ENCODE measurements at places on chromosomes 1 and 21.

DNA sequence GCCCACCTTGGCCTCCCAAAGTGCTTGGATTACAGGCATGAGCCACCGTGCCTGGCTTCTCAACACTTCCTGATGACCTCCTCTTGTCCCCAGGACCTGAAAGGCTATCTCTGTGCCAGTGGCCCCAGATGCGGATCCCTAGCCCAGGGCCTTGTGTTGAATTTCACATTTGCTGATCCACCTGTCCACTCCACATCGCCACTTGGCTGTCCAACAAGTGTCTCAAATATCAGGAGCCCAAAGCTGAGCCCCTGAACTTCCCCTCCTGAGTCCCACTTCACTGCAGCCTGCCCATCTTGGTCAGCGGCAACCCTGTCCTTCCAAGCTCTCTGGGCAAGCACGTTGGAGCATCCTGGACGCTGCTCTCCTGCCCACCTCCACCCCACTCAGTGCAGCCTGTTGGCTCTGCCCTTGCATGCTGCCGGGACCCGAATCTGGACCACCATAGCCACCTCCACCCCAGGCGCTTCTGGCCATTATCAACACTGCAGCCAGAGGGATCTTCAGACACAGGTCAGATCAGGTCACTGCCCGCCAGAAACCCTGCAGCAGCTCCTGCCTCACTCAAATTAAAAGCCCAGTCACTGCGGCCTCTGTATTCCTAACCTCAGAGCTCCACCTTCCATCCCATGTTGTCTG is 352.5 kb upstream of the VAMP3 start:
- no peak for DNase-seq

DNA sequence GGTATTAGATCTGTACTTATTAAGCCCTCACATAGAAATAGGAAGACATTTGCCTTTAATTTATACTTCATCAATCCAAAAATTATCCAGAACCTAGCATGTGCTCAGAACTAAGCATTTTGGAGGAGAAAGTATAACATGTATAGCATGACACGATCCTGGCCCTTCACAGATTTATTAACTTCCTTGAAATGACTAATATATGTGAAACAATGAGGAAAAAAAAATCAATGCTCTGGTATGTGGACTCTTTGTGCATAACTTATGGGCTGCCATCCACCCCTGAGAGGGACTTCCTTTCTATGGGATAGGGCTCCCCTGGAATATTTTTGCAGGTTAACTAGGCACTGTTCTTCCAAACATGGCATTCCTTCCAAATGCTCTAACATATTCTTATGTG is 36.6 kb downstream of the CCDC185 start:
- no peak for DNase-seq

DNA sequence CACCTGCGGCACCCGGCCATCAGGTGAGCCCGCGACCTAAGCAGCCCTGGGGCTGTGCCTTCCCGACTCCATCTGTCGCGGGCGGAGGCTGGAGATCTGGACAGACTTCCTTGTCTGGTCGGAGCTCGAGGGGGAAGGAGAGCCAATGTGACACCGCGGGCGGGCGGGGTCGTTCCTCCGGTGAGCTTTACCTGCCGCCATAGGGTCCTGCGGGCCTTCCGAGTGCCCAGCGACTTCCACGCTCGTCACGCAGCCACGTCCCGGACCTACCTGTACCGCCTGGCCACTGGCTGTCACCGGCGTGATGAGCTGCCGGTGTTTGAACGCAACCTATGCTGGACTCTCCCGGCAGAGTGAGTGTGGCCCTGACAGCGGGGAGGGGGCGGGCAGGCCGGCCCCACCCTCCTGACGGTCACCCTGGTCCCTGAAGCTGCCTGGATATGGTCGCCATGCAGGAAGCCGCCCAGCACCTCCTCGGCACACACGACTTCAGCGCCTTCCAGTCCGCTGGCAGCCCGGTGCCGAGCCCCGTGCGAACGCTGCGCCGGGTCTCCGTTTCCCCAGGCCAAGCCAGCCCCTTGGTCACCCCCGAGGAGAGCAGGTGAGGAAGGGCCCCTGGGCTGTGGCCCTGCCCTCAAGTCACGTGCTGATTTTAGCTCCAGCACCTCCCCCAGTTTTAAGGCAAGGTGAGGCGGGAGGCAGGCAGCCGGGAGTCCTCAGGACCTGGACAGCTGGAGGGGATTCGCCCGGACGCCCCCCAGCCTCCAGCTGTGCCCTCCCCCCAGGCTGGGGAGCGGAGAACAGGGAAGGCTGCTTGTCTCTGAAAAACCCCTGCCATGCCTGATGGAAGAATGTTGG is 1.1 kb downstream of the PUSL1 start:
- no peak for DNase-seq

DNA sequence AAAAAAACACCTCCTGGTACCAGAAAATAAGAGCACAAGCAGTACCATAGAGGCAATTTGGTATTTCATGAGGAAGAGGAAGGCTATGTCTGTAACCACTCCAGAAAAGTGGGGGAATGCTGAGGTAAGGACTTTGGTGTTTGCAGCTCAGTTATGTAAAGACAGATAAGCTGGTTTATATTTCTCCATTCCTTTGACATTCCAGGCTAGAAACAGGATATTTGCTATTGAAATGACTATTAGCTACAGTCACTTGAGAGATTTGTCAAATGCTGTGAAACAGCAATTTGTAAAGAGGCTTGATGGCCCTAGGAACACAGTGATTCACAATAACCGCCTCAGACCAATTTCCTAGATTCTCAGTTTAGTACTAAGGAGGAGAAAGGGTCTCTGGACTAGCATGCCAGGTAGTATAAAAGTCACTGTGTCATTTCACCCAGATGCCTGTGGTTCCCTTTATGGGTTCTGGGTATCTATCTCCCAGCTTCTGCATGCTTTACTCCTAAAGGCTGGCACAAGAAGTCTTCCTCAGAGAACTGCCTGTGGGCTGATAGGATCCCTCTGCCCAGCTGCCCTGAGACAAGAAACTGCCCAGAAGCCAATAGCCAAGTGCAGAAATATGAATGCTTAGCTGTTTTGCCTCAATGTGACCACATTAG is 80.5 kb downstream of the VCAM1 start:
- DNase-seq, result no peak

DNA sequence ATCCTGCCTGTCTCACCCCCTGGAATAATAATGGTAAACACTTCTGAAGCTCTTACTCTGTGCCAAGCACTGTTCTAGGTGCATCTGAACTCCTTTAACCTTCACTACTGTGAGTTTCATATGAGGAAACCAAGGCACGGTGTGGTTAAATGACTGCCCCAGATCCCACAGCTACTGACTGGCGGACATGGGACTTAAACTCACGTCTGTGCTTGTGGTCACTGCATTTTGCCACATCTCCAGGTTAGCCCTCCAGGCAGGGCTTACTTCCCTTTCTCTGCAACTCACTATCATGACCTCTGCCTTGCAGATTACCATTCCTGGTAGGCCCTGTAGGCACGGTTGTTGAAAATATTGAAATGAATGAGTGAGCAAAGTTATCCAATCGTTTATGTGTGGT is 83.4 kb downstream of the ADSS2 start:
- DNase-seq, result no peak

DNA sequence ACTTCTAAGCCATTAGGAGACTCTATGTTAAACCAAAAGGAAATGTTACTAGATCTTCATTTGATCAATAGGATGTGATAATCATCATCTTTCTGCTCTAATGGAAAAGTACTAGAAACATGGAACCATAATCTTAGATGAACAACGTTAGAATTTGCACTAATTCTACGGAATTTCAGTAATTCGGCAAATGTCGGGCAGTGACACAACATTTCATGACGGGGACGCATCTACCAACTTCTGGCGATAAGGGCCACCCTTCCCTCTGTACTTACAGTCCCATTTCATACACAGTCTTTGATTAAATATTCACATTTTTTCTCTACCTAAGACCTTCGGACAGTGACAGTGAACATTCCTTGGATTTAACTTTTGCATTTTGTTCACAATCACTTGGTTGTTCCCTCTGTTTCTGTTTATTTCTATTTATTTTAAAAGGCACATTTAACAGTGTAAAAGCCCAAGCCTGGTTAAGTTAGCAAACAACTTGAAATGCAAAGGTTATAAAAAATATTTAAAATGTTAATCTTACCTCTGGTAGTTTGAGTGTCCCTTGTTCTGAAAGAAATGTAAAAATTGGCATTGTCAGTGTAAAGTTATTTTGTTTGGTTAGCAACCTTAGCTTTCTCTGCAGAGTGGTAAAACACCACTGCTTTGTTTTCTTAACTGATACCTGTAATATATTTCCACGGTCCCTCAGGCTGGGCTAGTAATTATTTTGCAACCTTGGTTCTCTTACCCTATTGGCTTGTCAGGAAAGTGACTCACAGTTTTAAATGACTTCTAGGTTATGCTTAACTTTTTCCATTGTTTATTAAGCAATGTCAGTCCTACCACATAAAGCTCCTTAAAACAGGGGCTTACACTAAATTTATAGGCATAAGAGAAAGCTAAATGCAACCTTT is 276.9 kb downstream of the VAV3 start:
- DNase-seq, result no peak

DNA sequence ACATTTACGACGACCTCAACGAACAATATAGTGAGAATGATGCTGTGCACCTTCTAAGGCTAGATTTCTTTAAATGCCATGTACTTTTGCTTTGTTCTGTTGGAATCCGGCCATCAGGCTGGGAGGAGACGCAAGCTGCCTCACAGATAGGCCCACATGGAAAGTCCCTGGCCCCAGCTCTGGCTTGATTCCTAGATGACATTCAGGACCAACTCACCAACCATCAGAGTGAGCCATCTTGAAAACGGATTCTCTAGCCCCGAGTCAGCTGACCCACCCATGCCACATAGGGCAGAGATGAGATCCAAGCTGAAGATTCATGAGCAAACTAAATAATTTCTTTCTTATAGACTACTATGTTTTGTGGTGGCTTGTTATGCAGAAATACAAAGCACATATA is 164.4 kb downstream of the ZNF281 start:
- DNase-seq, result no peak

GRCh38 chr21:44092211-44092610 is 15.0 kb upstream of the PWP2 start:
- DNase-seq, result no peak

DNA sequence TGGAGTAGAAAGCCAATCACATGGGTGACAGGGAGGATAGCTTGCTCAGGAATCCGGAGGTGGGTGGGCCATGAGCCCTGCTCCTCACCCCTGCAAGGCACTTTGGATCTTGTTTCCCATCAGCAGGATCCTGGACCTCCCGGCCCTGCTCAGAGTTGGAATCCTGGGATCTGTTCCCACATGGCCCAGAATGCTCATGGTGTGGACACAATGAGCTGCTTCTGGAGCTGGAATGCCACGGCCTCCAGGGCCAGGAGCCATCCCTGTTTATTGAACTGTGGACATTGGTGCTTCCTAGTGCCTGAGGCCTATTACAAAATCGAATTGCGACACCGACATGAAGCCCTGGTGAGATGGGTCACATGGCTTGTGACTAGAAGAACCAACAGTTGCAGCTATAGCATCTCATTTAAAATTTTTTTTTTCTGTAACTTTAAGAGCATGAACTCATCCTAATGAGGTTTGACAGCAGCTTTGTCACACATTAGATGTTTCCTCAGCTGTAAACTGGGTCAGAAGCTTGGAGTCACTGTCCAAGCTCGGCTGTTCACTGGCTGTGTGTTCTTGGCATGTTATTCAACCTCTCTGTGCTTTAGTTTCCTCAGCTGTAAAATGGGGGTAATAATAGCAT is 40.4 kb upstream of the GOLT1A start:
- no peak for DNase-seq

GRCh38 chr21:26003404-26003803 is 167.2 kb downstream of the APP start:
- DNase-seq, result no peak

GRCh38 chr21:36163750-36164741 is 7.4 kb downstream of the DOP1B start:
- no peak for DNase-seq

DNA sequence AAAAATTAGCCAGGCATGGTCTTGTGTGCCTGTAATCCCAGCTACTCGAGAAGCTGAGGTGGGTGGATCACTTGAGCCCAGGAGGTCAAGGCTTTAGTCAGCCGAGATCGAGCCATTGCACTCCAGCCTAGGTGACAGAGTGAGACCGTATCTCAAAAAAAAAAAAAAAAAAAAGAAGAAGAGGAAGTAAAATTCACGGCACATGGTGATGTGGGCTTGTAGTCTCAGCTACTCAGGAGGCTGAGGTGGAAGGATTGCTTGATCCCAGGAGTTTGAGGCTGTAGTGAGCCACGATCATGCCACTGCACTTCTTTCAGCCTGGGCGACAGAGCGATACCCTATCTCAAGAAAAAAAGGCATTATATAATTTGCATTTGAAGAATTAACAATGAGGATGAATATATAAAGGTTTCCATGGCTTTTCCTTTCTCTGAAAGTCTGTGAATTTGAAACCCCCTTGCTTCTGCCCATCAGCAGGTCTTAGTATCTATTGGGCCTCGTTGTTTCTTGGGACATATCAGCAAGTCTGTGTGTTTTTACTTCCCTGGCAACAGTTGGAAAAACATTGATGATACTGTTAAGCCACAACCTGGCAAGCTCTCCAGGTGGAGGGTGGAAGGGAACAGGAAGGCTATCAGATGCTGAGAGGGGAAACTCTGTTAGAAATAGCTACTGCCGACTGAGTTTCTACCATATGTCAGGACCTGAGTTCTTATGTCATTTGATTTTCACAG is 4.6 kb upstream of the PLA2G2D start:
- no peak for DNase-seq

DNA sequence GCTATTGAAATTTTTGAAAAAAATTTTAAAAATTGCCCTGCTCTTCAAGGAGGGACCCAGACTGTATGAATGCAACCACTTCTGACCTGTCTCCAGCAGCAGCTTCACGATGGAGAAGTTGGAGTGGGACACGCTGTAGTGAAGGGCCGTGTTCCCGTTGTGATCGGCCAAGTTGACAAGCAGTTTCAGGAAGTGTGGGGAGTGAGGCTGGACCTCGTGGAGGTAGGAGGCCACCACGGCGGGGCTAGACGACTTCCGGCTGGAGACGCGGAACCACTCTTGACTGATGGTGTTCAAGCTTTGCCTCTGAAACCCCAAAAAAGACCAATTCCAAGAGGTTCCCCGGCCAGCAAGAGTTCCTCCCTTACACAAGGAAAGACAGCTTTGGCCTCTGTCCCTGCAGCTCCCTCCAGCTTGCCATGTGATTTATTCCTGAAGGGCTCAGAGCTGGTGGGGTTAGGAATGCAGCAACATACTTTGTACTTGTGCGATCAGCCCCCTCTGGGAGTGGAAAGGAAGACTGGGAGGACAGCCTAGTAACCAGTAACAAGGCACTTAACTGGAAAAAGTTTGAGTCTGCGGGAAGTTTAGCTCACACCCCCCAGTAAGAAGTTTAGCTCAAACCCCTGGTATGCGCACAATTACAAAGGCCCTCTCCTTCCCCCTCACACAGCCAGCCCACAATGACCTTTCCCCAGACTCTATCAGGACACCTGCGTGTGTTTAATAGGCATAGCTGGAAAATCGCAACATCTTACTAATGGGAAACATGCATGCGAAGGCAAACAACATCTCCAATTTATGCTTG is 56.0 kb downstream of the KANK4 start:
- no peak for DNase-seq

DNA sequence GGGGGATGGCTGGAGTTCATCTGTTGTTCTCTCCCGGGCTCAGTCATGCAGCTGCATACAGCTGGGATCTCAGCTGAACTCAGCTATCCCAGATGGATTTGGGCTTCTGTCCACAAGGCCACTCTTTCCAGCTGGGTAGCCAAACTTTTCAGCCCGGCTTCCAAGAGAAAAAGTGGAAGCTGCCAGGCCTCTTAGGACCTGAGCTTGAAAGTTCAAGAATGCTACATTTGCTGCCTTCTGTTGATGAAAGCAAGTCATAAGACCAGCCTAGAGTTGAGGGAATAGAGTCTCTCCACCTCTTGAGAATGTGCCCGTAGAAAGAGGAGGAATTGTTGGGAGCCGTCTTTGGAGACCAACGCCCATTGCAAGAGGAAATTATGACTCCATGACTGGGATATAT is 95.3 kb downstream of the C1orf21 start:
- no peak for DNase-seq

- DNase-seq, result no peak
These were observed 87.4 kb upstream of the CLDN14 start for GRCh38 chr21:36567216-36567885.

All from endothelial cell (in vitro differentiated cells).